ENCODE measurements at places on chromosomes 3 and 15.

GRCh38 chr3:177141899-177142646 is 55.2 kb downstream of the TBL1XR1 start:
- DNase-seq: no peak

DNA sequence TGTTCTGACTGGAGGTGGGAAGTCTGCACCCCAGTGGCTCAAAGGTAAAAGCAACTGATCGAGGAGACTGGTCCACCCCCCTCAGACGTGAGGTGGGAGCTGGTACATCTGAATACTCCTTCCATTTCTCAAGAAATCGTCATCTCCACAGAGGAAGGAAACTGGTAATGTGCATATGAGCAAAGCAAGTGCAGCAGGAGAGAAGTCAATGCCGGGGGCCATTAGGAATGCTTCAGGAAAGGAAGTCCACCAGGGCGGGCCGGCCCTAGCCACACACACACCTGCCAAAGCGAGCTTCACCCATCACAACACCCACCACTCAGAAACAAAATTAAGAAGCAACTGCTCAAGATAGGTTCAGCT is 8.5 kb downstream of the TBC1D2B start:
- DNase-seq: no peak

DNA sequence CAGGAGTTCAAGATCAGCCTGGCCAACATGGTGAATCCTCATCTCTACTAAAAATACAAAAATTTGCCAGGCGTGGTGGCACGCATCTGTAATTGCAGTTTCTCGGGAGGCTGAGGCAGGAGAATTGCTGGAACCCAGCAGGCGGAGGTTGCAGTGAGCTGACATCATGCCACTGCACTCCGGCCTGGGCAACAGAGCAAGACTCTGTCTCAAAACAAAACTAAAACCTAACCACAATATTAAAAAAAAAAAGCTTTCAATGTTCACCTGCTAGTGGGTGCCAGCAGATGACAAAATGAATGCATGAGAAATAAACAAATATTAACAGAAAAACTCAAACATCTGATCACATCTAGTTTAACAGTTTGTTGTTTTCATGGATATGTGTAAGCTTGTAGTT is 9.0 kb downstream of the SLC24A1 start:
- no peak for DNase-seq

DNA sequence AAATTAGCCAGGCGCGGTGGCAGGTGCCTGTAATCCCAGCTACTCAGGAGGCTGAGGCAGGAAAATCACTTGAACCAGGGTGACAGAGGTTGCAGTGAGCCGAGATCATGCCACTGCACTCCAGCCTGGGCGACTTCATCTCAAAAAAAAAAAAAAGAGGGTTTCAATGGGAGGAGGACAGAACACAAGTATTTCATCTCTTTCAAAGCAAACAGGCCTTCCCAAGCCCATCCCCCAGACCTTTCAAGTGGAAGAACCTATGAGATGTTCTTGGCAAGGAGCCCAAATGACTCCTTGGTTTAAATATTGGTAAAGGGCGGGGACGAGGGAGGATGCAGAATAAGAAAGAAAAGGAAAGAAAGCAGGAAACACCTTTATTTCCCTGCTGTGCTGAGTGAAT is 62.2 kb upstream of the MCF2L2 start:
- no peak for DNase-seq

GRCh38 chr3:175535351-175535750 is 676.2 kb downstream of the NAALADL2 start:
- DNase-seq: no peak

GRCh38 chr15:65058394-65059368 is 9.1 kb downstream of the RASL12 start:
- no peak for DNase-seq

- DNase-seq: no peak
Observed at GRCh38 chr3:133561679-133562078, 11.8 kb upstream of the CDV3 start.

GRCh38 chr3:59813148-59813538 is 763.3 kb upstream of the CFAP20DC start:
- DNase-seq: no peak

DNA sequence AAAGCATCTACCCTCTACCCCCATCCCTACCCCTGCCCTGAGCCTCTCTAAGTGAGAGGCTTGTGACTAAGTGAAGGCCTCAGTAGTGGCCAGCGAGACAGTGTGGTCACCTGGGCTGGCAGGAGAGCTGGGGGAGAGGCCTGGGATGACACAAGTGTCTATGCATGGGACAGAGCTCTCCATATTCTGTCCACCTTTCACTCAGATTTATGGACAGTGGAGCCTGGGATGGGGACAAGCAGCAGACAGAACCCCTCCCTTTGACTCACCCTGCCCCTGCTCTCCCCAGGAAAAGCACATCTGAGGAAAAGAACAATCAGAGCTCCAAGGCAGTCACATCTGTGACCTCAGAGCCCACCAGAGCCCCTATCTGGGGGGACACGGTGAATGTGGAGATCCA is 26.0 kb downstream of the CCDC33 start:
- no peak for DNase-seq

- DNase-seq: no peak
Observed at GRCh38 chr15:41849204-41849603, 10.6 kb downstream of the PLA2G4B start.

- DNase-seq: no peak
Observed at GRCh38 chr15:36811903-36812302, 232.5 kb downstream of the CDIN1 start.

GRCh38 chr3:122800706-122801237 is 5.9 kb downstream of the SLC49A4 start:
- no peak for DNase-seq

GRCh38 chr15:80920271-80920699 is 69.3 kb downstream of the MESD start:
- no peak for DNase-seq

- no peak for DNase-seq
Observed at GRCh38 chr15:69265347-69265955, 33.3 kb upstream of the PAQR5 start.

DNA sequence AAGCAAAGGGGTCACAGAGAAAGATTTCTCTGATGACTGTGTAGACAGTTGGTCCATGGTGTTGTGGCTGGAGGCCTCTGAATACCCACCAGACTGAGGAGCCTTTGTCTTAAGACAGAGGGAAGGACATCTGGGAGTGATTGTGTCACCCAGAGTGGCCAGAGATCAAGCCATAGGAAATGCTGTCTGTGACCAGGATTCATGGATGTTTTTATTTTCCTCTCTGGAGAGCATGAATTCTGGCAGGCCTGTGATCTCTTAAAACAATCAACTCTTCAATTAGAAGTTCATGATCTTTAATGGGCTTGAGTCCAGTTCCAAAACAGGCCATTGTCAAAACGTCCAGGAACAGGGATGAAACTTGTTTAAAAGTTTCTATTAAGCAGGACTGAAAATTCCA is 198.9 kb upstream of the CTDSPL start:
- no peak for DNase-seq

DNA sequence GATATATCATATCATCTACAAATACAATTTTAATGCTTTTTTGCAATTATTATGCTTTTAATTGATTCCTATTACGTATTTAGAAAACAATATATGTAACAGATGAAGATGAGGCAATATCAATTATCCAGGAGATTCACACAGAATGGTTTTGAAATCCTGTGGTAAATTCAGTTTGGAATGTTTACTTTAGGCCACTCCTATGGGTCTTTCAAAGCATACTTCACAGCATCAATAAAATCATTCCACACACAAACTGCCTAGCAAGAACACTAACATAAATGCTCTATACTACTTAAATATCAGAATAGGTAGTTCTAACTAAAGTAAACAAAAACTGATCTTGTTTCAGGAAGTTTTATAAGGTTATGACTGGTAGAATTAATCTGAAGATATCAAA is 90.5 kb downstream of the FAM227B start:
- DNase-seq: no peak

DNA sequence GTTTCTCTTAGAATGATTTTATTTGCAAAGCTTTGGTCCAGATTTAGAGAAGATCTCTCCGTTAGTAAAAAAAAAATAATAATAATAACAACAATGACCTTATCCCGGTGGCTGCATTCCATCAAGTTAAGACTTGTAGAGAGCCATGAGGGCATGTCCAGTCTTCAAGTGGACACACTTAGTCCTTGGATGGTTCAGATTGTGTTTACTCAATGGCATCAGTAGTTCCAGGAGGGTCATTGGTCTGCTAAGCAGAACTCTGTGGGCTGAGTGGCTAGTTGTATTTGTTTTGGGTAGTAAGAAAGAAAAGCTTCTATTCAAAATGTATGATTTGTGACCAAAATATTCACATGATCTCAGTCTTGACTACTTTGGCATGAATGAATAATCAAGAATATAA is 116.3 kb upstream of the UBE2E2 start:
- no peak for DNase-seq

Data from nephron progenitor cell (in vitro differentiated cells).